ENCODE measurements at places on chromosomes 4 and X.

- DNase-seq: no peak
Measured at GRCh38 chrX:11540532-11541377, 125.0 kb downstream of the ARHGAP6 start.

GRCh38 chr4:40388239-40388638, 53.1 kb downstream of the CHRNA9 start:
- no peak for DNase-seq

- DNase-seq: no peak
Measured at GRCh38 chrX:21153503-21153902, 220.7 kb upstream of the CNKSR2 start.

DNA sequence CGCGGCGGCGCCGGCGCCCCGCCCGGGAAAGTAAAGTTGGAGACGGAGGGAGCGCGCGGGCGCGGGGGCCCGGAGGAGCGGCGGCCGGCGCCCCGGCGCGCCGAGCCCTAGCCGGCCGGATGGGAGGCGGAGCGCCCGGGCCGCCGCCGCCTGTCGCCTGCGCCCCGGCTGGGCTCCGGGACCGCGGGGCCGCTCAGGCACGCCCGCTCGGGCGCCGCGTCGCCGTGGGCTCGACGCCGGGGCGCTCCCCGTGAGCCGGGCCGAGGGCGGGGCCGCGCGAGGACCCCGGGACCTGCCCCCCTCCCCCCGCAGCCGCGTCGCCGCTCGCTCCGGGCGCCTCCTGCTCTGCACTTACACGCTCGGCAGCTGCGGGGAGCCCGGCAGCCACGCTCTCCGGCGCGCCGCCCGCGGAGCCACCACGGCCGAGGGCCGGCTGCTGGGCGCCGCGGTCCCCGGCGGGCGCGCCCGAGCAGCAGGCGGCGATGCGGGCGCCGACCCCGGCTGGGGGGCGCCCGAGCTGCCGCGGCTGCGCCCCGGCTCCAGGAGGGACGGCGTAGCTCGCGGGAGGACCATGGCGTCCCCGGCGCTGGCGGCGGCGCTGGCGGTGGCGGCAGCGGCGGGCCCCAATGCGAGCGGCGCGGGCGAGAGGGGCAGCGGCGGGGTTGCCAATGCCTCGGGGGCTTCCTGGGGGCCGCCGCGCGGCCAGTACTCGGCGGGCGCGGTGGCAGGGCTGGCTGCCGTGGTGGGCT, at the start of gene ADRA2C:
TSS of gene ADRA2C (plus strand) at position 350 of the 749 bp plus-strand sequence. CDS start at position 572, 222 bp downstream.
- no peak for DNase-seq

DNA sequence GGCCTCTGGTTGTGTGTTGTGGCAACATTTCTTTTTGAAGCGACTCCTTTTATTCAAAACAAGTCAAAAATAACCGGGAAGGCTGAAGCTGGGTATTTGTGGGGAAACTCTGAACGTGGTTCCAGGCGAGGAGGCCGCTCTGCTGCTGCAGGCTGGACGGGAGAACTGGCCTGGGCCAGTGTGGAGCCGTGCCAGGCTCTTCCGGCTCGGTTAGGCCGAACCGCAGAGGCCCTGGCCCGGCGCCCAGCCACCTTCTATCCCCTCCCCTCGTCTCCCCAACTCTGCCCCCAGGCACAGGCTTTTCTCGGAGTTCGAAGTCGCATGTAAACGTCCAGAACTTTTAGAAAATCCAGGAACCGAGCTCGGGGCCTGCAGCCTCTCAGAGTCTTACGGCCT, 2.4 kb upstream of the BCOR start:
- DNase-seq: no peak

GRCh38 chr4:26030260-26030667, 116.2 kb downstream of the SMIM20 start:
- no peak for DNase-seq

- DNase-seq: no peak
Measured at GRCh38 chr4:159367781-159368080, 264.9 kb downstream of the RAPGEF2 start.

All from NCI-H2171 treated with DMSO at 0.1 percent for 48 hours (cell line).